ENCODE measurements at places on chromosomes 6 and 20. TPM values are rescaled to one million over a fixed set of nuclear protein-coding genes. Genes with fewer than 3 reads are reported as not detected.
A peak's percentile ranks its signal among the peaks of the same experiment; 100 is the strongest.

DNA sequence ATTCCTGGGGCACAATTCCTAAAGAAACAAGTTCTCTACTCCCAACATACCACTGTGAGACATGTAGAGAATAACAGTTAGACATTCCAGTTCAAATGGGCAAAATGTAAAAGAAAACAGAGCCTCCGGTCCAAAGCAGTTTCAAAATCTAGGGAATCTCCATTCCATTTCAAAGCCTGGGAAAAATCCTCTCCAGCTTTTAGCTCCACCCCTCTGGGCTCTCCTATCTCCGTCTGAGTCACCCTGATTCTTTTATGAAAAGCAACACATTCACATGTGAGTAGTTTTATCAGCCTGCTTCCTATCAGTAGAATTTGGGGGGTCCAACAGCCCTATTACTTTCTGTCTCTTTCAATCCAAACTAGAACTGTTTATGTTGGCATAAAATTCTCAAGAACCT lies 3.7 kb downstream of the CSNK2A1 start:
- no peak for DNase-seq

DNA sequence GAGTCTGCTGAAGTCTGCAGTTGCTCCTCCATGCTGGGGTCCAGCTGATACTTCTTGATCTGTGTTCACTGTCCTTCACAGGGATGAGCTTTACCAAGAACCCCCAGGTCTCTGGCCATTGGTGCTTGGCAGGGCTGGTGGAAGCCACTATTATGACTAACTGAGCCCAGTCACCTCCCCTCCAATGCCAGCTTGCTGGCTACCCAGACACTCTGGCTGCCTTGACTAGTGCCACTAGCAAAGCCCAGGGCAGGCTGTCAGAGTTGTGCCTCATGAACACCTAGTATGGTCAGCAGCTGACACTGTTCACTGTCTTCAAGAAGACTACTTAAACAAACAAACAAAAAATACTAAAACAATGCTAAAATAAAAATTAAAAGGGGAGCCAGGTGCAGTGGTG lies 8.8 kb downstream of the ASIP start:
- no peak for DNase-seq

DNA sequence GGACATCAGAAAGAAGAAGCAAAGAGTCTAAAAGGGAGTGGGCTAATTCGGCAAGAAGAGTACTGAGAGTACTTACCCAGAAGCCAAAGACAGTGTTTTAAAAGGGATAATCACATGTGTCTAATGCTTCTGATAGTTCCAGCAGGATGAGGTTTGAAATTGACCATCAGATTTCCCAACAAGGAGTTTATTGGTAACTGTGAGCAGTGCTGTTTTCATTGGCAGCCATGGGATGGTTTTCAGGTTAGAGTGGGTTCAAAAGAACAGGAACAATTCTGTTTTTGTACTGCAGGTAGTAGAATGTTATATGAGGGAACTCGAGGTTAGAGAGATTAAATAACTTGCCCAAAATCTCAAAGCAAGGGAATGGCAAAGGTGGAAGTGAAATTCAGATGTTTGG lies 8.5 kb downstream of the RNF217 start:
- no peak for DNase-seq

DNA sequence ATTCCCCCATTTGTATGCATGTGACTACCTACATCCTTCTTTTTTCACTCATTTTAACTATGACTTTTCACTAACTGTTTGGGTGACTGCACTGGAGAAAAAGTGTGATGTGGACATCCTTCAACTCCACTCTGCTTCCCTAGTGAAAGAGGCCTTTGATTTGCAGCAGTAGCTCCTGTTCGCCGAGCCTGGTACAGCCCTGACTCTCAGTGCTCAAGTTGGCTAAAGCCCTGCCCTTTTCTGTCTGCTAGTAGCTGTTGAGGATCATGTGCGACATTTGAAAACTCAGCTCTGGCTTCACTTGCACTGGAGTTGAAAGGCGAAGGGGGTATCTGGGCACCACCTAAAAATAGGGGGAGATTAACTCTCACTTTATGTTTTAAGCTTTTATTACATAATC lies 42.1 kb downstream of the DAAM2 start:
- DNase-seq, result no peak

DNA sequence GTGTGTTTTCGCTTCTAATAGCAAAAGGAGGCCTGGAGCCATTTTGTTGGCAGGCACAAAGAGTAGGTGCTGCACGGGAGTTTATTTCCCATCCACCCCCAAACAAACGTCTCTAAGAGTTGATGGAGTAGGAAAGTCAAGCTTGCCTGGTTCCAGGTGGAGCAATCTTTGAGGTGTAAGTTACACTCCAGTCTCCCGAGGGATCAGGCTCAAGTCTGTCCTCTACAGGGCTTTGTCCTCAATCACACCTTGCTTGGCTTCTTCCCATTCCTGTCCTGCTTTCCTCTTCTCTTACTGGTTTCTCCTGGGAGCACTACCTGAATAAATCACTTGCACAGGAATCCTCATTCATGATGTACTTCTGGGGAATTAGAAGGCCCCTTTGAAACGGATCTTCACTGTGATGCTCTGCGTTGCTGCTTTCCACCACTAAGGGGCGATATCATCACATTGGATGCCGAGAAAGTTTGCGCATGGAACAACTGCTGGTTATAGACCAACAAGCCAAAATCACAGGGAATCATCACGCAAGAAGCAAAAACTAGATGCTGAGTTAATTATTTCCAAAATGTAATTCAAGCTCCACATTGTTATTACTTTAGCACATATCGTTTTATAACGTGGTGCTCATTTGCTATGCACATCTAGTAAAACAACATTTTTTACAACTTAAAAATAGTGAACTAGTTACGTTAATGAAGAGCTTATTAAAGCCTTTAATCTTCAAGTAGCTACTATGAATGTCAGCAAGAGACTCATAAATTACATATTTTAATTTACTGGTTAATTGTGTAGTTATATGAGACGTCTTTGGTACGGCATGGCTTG lies 156.8 kb downstream of the DNAH8 start:
- DNase-seq, result peak; percentile 22

DNA sequence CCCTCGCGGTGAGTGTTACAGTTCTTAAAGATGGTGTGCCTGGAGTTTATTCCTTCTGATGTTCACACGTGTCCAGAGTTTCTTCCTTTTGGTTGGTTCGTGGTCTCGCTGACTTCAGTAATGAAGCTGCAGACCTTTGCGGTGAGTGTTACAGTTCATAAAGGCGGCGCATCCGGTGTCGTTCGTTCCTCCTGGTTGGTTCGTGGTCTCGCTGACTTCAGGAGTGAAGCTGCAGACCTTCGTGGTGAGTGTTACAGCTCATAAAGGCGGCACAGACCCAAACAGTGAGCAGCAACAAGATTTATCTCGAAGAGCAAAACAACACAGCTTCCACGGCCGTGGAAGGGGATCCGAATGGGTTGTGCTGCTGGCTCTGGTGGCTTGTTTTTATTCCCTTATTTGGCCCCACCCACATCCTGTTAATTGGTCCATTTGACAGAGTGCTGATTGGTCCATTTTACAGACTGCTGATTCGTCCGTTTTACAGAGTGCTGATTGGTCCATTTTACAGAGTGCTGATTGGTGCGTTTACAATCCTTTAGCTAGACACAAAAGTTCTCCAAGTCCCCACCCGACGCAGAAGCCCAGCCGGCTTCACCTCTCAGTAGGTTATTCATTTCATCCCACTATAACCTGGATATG lies 48.2 kb upstream of the ARG1 start:
- DNase-seq, result no peak

- no peak for DNase-seq
These were observed 57.3 kb downstream of the EYA2 start for GRCh38 chr20:46951840-46952497.

- no peak for DNase-seq
These were observed 14.6 kb upstream of the IFT52 start for GRCh38 chr20:43576108-43576507.

DNA sequence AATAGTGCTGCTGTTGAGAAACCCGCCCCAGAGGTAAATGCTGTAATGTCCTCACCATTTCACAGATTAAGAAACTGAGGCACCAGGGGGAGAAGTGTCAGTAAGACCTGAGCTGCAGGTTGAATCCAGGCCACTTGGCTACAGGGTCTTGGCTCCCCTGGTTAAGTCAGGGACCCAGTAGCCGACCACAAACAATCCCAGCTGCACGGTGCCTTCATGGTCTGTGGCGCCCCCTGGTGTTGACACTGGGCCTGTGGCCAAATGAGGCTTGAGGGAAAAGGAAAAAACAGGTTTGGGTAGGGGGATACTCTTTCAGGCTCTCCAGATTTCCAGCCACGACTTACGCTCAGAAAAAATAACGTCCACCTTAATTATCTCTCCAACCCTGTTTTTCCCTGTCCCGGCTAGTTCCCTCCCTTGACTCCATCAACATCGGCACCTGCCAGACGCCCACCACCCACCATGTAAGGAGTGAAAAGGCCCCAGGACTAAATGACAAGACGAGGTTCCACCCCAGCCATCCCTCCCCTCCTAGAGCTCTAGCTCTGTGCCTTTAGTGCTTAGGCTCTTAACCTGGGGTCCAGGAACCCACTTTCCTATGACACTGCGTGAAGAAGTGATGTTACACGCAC lies 47.7 kb upstream of the POLR1H start:
- no peak for DNase-seq

DNA sequence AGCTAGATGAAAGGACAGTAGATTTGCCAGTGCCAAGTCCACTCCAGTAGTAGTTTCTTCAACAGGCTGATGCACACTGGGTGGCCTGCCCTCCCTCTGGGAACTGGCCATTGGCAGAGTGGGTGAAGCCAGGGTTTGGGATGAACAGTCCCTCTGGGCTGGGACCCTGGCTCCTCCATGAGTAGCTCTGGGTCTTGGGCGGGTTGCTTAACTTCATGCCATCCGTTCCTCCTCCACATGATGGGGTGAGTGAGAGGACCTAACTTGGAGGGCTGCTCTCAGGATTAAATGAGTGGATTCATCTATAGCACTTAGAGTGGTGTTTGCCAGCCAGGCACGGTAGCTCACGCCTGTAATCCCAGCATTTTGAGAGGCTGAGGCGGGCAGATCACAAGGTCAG lies 47.2 kb downstream of the PLAGL2 start:
- DNase-seq, result no peak

DNA sequence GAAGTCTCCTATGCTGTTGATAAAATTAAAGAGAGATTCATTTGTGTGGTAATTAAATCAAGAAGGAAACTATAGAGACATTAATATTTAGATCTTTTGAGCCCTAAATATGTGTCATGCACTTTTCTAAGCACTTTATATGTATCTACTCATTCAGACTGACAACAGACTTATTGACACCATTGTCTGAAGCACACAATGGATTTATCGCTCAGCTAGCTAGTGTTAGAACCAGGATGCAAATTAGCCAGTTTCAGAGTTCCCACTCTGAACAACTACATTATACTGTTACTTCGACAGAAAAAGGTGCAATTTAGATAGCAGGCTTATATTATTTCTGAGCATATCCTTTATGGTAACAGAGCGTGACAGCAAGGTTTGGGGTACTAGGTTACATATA lies 27.7 kb upstream of the KIAA0408 start:
- DNase-seq, result no peak

- DNase-seq, result no peak
These were observed 9.7 kb downstream of the MRPL14 start for GRCh38 chr6:44117397-44118128.

GRCh38 chr20:23201658-23202057 lies 115.5 kb upstream of the CD93 start:
- no peak for DNase-seq

DNA sequence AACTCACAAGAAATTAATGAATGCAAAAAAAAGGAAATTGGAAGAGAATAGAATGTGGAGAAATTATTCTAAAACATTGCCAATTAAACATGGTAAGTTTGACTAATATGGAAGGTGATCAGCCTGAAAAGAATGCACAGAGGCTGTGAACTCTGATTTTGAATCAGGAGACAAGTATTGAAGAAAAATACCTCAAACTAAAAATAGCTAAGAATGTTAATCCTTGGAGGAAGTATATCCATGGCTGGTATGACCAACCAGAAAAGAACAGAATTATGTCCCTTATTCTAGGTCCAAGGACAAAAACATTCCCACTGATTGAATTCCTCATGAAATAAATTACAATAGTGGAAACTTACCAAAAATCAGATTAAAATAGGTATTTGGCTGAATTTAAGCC lies 7.3 kb upstream of the RIMS1 start:
- DNase-seq, result no peak

C20orf144 gene
- not detected for total RNA-seq

PLA2G7 gene
- total RNA-seq, result 0.10 TPM

MACROD2 gene
- total RNA-seq, result 0.76 TPM

EPPIN gene
- not detected for total RNA-seq

THBS2 gene
- total RNA-seq, result 2.6 TPM

MROH8 gene
- 3.5 TPM for total RNA-seq
